ENCODE measurements at places on chromosomes 2 and 18. TPM values are rescaled to one million over a fixed set of nuclear protein-coding genes. Genes with fewer than 3 reads are reported as not detected.

GRCh38 chr18:76687304-76687962, 134.9 kb upstream of the ZNF236 start:
- no peak for DNase-seq

- no peak for DNase-seq
These were observed 46.9 kb downstream of the GREB1 start for GRCh38 chr2:11580697-11581096.

GRCh38 chr2:191410646-191411436, 165.6 kb downstream of the MYO1B start:
- no peak for DNase-seq

- no peak for DNase-seq
These were observed 445 bp downstream of the C1GALT1C1L start for GRCh38 chr2:43675646-43676321.

DNA sequence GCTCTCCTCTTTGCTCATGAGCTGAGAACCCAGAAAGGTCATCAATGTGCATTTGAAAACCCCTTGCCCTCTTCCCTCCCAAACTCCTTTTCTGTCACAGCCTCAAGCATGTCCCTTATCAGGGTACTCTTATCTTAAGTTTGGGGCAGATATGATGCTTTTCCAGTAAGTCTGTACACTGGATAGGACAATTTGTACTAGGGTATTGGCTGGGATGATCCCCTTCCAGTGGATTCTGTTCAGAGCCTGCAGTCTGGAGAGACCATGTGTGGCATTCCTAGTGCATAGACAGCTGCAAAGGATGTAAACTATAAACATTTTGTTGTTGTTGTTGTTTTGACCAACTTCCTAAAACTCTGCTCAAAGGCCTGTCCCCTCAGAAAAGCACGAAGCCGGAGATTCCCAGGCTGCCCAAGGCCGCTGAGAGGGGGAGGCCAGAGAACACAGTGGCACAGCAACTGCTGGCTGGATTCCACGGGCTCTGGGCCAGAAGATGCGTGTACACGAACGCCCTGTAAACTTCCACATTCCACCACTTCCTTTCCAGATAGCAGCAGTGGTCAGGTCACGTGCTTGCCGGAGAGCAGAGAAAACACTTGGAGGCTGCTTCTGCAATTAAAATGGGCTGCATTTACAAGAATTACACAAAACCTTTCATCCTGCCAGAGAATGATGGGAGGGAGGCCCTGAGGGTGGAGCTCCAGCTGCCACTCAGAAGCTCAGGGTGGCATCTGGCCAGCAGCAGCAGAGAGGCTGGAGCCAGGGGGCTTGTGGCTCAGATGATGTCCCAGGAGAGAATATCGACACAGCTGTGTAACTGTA, 42.1 kb downstream of the BMP10 start:
- peak; percentile 100 for DNase-seq

The POTEJ gene
- total RNA-seq = 1.1 TPM

GRCh38 chr2:76639171-76639680, 883.0 kb downstream of the LRRTM4 start:
- no peak for DNase-seq

- no peak for DNase-seq
These were observed 9.8 kb downstream of the RBFA start for GRCh38 chr18:80044072-80044471.

GRCh38 chr2:173448938-173449471, 94.3 kb downstream of the CDCA7 start:
- peak; percentile 91 for DNase-seq

The TNFAIP6 gene
- total RNA-seq = not detected
